Thoracic aorta (tissue), 2 donors: ENCODE measurements at places on chromosomes 4 and X. TPM values are rescaled to one million over a fixed set of nuclear protein-coding genes. Genes with fewer than 3 reads are reported as not detected.

DNA sequence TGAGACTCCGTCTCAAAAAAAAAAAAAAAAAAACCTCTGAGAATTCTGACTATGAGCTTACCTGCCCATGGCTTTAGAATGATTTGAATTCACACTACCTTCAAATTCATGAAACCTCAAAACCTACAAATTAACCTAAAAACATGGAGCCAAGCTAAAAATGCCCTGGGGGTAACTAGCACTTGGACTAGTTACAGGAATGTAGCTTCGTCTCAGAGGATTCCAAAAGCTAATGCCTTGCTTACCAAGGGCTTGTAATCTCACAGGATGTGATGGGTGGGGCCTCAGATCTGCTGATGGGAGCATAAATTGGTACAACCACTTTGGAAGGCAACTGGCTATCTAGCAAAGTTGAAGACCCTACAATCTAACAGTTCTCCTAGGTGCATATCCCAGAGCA is 79.4 kb upstream of the SPRY1 start:
- no peak for DNase-seq

DNA sequence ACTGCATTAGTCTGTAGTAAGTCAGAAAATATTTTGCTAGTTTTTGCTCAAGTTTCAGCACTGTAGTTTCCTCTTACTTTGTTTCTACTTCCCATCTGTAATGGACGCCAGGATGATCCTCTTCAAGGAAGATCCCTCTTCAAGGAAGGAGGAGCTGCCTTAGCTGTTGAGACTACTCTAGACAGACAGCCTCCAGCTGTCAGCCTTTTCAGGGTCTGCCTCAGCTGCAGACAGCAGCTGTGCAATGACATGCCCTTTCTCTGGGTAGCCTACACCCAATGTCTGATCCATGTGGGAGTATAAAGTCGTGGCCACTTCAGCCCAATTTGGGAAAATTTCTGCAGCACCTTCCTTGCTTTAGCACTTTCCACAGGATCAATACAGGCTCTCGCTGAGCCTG is 281.0 kb upstream of the MAOA start:
- no peak for DNase-seq

- no peak for DNase-seq
Measured at GRCh38 chr4:24642981-24643547, 58.7 kb upstream of the DHX15 start.

DNA sequence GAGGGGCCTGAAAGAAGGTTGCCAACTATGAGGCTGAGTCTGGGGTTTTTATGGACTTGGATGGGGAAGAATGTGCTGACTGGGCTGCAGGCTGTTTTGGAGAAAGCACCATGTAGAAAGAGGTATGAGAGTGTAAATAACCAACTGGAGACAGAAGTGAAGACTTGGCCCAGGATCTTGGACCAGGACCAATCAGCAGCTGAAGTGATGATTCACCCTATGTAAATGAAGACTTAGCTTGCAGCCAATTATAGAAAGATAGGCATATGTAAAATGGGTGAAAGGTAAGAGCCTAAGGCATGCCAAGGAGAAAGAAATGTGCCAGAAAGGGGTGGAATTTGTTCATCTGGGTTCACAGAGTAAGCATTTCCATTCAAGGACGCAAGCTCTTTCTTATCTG is 856.7 kb upstream of the PRKX start:
- DNase-seq: no peak

DNA sequence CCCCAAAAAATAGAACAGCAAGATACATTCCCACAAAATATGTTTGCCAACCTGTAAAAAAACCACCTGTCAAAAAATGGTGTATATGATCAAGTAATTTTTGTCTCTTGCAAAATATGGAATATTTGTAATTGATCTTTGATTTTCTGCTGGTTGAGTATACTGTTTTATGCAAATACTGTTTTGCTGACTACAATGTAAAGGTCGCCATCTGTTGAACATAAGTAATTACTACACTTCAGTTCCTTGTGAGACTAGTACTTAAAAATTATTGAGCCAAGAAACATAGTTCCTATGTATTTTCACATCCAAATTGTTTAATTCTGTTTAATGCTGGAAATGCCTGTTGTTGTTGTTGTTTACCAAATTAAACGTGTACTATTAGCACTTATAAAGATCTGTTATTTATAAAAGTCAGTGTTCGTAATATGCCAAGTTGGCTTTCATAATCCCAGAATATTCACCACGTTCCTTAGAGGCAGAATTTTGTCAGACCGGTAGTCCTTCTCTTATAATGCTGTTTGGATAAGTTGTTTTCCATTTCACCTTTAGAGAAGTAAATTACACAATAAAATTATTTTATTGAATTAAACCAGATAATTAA is 144.2 kb downstream of the PDLIM5 start:
- DNase-seq: no peak

- no peak for DNase-seq
Measured at GRCh38 chr4:83961575-83961974, 425.7 kb downstream of the GPAT3 start.

DNA sequence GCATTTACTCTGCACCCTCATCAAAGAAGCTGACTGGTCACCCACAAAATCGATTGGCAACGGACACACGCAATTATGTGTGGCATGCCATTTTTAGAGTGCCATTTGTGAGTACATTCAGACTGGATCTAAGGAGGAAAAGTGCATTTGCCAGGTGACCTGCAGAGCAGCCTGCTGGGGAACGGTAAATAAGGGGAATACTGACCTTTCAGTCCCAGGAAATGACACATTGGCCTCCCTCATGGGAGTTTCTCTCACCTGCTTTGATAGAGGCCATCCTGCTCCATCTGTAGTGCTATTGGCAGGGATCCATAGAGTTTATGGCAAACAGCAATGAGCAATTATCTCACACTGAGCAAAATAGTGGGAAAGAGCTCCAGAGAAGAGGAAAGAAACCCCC is 127.8 kb downstream of the DDX53 start:
- no peak for DNase-seq

The FAM241A gene
- 3.2 TPM for total RNA-seq

- no peak for DNase-seq
Measured at GRCh38 chrX:134512566-134512965, 52.6 kb downstream of the HPRT1 start.

DNA sequence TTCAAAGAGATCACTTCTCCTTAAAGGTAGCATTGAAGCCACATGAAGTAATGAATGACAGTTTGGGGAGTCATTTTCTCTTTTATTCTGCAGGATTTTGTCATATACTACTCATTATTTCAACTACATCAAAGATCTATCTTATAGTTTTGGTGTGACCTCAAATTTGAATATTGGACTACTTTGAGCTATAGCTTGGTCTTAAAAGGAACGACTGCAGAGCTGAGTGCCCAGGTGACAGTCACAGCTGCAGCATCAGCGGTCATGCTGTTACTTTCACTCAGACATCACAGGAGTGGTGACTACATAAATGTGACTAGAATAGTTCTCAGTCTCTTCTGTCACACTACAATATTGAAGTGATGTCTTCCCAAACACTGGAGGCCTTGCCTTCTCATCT is 10.7 kb upstream of the SPCS3 start:
- no peak for DNase-seq
